Stimulated activated CD4-positive, alpha-beta T cell treated with anti-CD3 and anti-CD28 coated beads, Interleukin-4, amount 100 ng/mL, for 4 hours (primary cell): ENCODE measurements at places on chromosomes 16 and 17.

GRCh38 chr17:71453876-71454422, 666.9 kb upstream of the SOX9 start:
- no peak for DNase-seq

- DNase-seq = no peak
These were observed 1.7 kb downstream of the CTDNEP1 start for GRCh38 chr17:7249830-7250229.

- no peak for DNase-seq
These were observed 1151.9 kb upstream of the GOT2 start for GRCh38 chr16:59886021-59886420.

DNA sequence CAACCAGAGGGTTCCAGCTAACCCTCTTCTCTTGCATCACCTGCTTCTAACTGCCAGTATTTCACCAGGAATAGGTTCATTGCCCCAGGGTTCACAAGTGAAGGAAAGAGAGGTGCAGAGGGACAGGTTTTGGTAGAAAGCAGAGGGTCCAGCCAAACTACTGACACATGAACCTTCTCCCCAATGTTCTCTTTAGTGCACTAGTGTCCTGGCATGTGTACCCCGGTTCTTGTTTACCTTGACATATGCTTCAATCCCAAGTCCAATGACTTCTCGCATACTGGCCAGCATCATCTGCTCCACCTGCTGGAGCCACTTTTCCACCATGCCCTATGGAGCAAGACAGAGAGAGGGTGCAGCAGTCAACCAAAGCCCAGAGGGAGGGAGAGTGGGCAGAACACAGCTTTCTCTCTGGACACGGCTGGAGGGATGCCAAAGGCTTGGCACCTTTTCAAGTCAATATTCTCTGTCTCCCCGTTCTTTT, 90.6 kb downstream of the DNAH3 start:
- DNase-seq = no peak

GRCh38 chr17:79586131-79586530, 24.7 kb downstream of the RBFOX3 start:
- DNase-seq = no peak

GRCh38 chr17:35612924-35613521, 25.9 kb downstream of the AP2B1 start:
- no peak for DNase-seq

DNA sequence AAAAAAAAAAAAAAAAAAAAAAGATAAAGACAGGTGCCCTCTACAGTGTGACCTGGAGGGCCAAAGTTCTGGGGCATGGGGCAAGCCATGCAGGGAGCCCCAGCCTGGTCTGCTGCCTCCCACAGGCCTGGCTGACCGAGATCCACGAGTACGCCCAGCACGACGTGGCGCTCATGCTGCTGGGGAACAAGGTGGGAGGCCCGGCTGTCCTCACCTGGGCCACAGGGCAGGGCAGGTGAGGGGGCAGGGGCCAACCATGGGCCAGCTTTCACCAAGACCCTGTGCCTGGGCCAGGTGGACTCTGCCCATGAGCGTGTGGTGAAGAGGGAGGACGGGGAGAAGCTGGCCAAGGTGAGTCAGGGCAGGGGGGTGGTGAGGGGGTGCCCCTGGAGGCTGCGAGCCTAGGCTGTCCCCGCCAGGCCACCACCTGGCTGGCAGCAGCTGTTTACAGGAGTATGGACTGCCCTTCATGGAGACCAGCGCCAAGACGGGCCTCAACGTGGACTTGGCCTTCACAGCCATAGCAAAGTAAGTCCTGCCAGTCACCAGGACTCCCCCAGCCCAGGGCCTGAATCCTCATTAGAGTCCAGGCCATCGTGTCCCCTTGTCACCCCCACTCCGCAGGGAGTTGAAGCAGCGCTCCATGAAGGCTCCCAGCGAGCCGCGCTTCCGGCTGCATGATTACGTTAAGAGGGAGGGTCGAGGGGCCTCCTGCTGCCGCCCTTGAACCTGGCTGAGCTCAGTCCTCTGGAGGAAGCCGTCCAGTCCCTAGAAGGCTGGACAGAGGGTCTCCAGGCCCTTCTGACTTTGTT, 2.7 kb upstream of the TRAF7 start:
- DNase-seq = no peak

- DNase-seq = no peak
These were observed 214.2 kb upstream of the GSE1 start for GRCh38 chr16:85398688-85399582.
